Activated CD4-positive, CD25-positive, alpha-beta regulatory T cell treated with anti-CD3 and anti-CD28 coated beads, Interleukin-2, amount 50 U/mL, for 24 hours (primary cell): ENCODE measurements at places on chromosomes 2 and 18.

- ATAC-seq = no peak
Observed at GRCh38 chr18:43031169-43031568, 84.3 kb downstream of the RIT2 start.

DNA sequence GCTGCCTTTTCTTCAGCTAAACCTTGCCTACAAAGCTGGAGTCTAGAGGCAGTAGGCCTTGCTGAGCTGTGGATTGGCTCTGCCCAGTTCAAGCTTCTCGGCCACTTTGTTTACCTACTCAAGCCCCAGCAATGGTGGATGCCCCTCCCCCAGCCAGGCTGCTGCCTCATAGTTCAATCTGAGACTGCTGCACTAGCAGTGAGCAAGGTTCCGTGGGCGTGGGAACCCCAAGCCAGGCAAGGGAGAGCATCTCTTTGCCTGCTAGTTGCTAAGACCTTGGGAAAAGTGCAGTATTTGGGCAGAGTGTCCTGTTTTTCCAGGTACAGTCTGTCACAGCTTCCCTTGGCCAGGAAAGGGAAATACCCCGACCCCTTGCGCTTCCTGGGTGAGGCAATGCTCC is 68.9 kb downstream of the VAPA start:
- ATAC-seq = no peak

- no peak for ATAC-seq
Observed at GRCh38 chr2:63530704-63531279, 57.5 kb downstream of the WDPCP start.

DNA sequence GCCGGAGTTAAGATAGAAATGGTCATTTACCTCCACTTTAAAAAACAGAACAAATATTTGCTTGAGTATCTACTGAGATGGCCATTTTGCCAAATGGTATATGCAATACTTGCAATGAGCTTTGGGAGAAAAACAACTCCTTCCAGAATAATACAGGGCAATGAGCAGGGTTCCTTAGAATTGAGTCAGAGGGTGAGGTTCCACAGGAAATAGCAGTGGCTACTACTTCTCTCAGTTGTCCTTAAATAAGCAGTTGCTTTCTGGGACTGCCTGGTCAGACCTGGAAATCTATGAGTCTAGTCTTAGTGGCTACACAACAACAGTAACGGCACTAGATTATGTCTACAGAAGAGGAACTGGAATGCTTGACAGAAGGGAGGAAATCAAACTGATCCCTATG is 80.9 kb upstream of the CCDC85A start:
- ATAC-seq = no peak

GRCh38 chr2:24893934-24894333 is 26.1 kb downstream of the ADCY3 start:
- ATAC-seq = no peak

DNA sequence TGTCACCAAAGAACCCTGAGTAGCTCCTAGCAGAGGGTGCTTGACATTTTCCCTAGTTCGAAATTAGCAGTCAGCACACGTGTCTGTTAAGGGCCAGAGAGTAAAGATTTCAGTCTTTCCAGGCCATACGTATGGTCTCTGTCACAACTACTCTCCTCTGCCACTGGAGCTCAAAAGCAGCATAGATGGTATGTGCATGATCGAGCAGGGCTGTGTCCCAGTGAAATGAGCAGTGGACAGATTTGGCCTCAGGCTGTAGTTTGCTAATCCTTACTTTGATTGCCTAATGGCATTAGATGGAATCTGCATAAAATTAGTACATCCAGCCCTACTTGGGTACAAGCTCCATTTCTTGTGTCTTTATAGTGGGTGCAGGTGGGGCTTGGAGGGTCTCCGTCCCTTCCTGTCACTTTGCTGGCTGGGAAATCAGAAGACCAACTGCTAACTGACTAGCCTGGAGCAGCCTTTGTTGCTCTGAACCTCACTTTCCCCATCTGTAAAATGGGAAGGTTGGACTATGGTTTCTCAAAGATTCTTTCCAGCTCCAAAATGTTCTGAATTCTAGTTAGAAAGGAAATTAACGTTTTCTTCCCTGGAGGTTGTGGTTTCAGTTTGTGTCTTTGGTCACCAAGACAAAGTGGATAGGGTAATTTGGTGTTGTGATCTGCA is 108.5 kb downstream of the GLI2 start:
- no peak for ATAC-seq

DNA sequence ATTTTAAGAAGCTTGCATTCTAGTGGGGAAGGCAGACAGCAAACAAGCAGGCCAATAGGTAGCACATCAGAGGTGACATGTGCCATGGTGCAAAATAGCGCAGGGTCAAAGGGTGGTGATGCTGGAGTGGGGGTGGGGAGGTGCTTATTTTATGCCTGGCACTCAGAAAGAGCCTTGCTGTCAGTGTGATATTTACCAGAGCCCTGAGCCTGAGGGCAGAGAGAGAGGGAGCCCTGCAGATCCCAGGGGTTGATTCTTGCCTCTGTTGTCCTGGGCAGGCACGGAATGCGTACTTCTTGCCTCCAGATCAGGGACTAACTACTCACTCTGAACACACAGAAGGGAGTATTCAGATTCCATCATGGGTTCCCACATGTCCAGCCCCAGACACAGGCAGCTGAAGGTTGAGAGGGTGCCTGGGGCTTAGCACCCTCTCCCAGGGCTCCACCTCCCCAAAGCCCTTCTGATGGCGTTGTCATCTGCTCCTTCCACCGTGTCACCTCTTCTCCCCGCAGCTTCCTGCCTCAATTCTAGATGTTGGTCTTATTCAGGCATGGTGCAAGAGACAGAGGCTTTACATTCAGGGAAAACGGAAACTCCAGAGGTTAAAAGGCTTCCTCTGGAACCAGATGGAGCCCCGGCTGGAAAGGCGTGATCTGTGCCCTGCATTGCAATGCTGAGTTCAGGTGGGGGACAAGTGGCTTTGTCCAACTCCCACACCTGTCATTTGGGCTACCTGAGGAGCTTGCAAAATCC is 252.3 kb downstream of the HAUS1 start:
- ATAC-seq = no peak

- ATAC-seq = no peak
Observed at GRCh38 chr2:101120124-101120996, 30.8 kb downstream of the TBC1D8 start.

- ATAC-seq = no peak
Observed at GRCh38 chr2:240520130-240520973, 37.4 kb downstream of the ANKMY1 start.

GRCh38 chr2:52775674-52776073 is 991.9 kb upstream of the CHAC2 start:
- no peak for ATAC-seq

DNA sequence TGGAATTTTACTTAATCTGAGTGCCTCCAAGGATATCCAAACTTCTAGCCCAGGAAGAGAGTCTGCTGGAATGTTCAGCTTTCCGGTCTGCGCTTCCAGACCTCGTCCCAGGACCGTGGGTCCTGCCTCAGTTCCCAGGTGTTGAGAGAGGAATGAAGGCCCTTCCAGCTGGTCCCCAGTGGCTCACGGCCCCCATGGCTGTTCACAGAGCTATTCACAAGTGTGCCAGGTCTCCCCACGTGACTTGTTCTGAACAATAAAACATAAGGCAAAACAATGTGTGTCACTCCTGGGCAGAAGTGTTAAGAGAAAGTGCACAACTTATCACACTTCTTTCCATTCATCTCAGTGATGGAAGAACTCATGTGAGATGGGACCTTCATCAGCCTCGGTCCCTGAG is 20.1 kb upstream of the TEX51 start:
- ATAC-seq = no peak

- no peak for ATAC-seq
Observed at GRCh38 chr2:32559136-32559535, 68.7 kb upstream of the TTC27 start.

DNA sequence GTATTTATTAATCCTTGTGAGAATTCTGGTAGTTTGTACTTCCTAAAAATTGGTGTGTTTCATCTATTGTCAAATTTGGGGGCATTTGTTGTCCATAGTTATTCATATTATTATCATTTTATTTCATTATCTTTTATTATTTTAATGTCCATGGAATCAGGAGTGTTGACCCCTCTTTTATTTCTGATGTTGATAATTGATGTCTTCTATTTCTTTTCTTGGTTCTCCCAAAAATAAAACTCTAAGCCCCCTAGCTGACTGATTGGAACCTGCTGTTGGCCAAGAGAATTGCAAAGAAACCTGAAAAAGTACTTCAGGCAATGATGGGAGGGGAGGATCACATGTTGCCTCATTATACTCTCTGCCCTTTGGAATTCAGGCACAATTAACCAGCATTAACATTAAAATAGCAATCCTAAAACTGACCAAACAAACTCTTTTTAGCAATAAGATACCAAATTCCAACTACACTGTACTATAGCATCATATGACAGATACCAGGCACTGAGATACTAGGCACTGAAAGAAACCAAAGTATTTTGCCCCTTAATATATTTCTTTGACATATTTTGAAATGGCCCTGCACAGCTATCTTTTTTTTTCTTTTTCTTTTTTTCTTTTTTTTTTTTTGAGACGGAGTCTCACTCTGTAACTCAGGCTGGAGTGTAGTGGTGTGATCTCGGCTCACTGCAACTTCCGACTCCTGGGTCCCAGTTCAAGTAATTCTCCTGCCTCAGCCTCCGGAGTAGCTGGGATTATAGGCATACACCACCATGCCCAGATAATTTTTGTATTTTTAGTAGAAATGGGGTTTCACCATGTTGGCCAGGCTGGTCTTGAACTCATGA is 1097.2 kb upstream of the CNTNAP5 start:
- no peak for ATAC-seq

- no peak for ATAC-seq
Observed at GRCh38 chr18:9003406-9004100, 98.9 kb upstream of the NDUFV2 start.
